Activated CD4-positive, alpha-beta T cell treated with anti-CD3 and anti-CD28 coated beads, Interleukin-2, amount 10 ng/mL, durations not matched to agents 7 days and 5 days (primary cell): ENCODE measurements at places on chromosomes 1 and 21.

DNA sequence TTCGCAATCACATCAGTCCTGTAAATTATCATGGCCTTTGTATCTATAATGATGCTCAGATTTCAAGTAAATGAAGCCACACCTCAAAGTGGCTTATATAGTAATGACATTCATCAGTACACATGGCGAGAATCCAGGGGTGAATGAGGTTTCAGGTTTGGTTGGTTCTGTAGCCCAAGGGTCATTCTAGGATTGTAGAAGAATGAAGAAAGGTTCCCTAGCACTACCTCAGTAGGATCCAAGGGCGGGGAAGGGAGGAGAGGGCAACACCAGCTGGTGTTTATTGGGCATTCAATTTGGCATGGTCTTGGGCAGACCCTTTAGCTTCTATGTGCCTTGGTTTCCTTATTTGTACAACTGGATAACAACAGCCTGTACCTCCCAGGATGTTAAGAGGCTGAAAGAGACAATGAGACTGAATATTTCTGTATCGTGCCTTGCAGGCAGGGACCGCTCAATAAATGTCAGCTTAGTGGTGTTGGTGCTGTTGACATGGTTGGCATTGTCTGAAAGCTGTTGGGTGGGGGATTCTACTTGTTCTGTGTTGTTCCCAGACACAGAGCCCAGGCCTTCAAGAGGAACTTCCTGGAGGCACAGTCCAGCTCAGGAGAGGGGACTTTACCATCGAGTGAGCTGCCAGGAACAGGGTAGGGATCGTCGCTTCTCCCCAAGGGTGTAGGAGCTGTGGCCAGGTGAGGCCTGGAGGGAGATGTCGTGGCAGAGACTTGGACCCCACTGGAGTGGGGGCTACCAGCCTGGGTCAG, 388.2 kb downstream of the PTPRU start:
- DNase-seq, result no peak

DNA sequence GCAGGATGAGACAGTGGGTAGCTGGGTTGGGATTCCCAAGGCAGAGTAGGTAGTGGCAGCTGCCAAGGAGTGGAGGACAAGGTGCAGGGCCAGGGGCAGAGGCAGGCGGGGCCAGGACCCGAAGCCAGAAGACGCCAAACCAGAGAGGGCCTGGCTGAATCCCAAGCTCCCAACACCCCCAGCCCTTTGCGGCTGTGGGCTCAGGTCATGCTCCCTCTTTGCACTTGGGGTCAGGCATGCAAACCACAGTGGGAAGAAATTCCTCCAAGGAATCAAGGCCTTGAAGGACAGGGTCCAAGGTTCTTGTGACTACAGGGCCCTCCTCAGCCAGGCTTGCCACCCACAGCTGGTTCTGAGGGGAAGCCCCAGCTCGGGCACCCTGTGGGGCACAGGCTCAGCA, 6.2 kb downstream of the C1orf210 start:
- DNase-seq, result no peak

DNA sequence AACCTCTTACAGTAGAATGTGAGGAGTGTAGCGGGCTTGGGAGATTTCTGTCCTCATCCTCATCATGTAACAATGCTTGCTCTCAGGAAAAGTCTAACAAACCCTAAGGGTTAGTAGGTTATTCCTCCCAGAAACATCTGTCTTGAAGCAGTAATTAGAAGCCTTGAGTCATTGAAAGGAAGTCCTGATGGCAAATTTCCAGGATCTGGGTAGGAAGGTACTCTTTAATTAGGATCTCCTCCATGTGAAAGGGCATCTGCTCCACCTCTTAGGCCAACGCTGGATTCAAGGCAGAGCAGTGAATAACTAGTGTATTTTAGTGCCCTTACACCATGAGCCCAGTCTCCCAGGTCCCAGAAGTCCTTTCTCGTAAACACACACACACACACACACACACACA, 106.6 kb upstream of the BARHL2 start:
- DNase-seq, result no peak

DNA sequence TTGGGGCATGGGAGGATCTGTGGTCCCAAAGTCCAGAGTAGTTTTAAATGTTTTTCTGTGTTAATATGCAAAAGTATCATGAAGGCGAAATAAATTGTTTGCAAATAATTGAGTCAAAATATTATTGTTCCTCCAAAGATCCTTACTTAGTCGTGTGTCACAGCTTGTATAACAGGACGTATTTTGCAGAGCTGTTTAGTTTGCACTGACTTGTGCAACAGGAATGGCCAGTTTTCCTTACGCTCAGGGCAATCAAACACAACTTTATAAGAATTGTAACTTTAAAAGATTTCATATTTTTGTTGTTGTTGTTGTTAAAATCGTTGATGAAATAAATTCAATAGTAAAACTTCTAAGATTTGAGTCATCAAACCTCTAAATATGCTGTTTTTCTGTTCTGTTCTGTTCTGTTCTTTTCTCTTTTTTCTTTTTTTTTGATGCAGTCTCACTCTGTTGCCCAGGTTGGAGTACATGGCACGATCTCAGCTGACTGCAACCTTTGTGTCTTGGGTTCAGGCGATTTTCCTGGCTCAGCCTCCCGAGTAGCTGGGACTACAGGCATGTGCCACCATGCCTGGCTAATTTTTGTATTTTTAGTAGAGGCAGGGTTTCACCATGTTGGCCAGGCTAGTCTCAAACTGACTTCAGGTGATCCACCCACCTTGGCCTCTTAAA, 60.6 kb downstream of the UCK2 start:
- DNase-seq, result no peak

- DNase-seq, result no peak
These were observed 414.3 kb upstream of the NR5A2 start for GRCh38 chr1:199612976-199613774.

- no peak for DNase-seq
These were observed 6.5 kb downstream of the ANKRD45 start for GRCh38 chr1:173663159-173663558.

DNA sequence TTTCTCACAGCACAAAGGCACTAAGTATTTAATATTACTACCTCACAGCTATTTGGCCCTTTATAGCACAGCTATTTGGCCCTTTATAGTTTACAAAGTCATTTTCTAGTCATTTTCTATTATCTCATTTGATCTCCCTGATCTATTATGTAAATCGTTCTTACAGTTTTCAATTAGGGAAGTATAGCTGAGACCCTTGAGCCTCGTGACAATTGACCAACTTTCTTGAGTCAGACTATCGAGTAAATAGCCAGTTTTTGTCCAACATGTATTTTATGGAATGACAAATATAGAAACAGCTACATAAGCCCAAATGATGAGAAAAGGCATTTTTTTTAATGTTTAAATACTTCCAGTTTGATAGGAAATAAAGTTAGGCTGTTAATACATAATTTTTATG, 7.0 kb upstream of the ANGPTL1 start:
- DNase-seq, result no peak

- DNase-seq, result no peak
These were observed 41.2 kb downstream of the TDRD5 start for GRCh38 chr1:179632868-179633267.

DNA sequence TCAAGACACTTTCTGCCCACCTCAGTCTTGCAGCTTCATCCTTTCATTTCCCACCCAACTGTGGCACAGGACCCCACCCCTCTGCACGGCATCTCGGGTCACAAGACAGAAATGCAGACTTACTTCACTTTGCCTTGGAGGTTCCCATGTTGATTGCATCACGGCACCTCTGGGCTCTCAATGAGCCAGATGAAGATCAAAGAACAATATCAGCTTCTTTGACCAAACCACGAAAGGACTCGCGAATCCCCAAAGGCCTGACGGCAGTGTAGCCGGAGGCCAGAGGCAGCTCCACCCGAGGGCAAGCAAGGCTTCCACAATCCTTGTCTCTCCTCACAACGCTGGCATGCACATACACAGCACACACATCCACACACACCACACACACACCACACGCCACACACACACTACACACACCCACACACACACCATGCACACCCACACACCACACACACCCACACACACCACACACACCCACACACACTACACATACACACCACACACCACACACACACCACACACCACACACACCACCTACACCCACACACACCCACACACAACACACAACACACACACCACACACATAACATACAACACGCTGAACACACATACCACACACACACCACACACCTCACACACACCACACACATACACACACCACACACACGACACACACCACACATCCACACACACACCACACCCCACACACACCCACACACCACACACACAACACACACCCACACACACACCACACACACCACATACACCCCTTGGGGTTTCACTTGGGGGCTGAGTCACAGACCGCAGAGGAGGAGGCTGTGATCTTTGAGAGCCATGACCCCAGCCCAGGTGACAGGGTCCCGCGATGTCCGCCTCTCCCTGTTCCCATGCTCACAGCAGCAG, 35.8 kb downstream of the UBASH3A start:
- DNase-seq, result no peak

DNA sequence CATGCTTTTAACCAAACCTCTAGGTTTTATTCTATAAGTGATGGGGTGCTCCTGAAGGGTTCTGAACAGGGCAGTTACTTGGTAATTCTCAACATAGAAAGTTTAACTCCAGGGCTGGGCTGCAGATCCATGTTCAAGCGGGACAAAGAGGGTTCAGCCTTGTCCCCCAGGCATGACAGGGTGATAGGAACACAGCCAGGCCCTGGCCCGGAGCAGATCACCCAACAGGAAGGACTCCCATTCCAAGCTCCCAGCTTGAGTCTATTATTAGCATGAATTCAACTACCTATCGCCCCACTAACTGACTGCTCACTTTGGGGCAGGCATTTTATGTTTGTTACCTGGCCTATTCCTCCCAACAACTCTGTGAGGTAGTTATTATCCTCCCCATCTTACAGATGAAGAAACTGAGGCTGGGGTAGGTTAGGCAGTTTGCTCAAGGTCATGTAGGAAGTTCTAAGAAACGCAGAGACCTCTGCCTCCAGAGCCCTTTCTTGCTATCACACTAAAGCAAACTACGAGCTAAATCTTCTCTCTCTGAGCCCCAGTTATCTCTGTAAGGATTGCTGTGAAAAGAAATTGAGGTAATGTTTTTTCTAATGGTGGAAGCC, 14.5 kb downstream of the ASAP3 start:
- no peak for DNase-seq

GRCh38 chr1:94044290-94044790, 76.6 kb downstream of the ABCA4 start:
- no peak for DNase-seq

- no peak for DNase-seq
These were observed 28.5 kb downstream of the COA7 start for GRCh38 chr1:52669696-52670095.

DNA sequence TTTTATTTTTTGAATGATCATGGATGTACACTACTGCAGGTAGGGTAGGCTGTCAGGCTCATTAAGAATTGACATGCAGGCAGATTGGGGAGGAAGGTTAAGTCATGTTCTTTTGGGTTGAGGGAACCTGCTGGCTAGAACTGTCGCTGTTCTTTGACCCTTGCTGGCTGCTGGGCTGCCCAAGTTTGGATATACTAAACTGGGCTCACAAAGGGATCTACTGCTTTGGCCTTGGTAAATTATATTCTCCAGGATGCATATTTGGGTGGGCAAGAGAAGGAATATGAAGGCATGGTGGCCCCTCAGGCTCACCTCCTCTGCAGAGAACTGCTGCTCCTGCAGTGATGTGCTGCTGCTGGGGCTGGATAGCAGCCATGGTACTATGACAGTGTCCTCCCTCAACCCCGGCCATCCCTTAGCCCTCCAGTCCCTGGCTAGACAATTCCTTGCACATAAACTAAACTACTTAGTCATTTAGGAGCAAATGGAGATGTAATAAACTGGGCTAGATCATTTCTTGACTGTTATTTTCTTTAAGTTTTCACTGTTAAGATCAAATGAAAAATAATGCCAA, 6.1 kb downstream of the ATP1A1 start:
- no peak for DNase-seq

DNA sequence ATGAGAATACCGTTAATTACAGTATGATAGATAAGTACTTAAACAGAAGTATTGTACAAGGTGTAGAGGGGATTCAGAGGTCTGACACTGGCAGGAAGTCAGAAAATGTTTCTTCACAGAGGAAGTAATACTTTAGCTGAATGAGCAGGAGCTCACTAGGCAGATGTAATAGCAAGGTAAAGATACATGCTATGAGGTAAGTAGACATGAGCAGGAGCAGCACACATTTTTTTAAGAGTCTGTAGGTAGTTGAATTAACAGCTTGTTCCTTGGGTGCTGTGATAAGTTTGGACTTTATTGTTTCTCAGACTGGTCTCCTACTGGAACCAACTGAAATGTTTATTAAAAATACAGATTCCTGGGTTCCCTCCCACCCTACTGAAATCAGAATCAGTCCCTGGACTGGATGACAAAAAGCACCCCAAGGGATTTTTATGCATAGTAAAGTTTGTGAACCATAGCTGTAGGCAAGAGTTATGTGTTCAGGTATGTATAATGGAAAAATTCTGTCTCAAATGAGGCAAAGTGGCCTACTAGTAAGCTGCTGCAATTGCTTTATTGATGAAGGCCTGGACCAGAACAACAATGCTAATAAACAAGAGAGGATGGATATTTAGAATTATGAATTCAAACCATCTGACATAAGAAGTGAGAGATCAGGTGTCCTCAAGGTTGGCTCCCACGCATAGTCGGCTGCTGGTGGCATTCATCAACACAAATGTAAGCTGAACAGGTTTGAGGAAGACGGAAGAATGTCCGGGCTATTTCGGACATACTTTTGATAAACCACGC, 902 bp downstream of the AP4B1 start:
- DNase-seq, result peak; percentile 12
